ENCODE measurements at places on chromosomes 12 and 14. TPM values are rescaled to one million over a fixed set of nuclear protein-coding genes. Genes with fewer than 3 reads are reported as not detected.

The DIO2 gene
- 0.39 TPM for total RNA-seq

The NUP37 gene
- total RNA-seq = 30.2 TPM

The SIX6 gene
- not detected for total RNA-seq

The RNASE3 gene
- not detected for total RNA-seq

The PMCH gene
- total RNA-seq = not detected

The GPR68 gene
- 0.39 TPM for total RNA-seq

The DIO3 gene
- 2.6 TPM for total RNA-seq

The FAM234B gene
- total RNA-seq = 6.2 TPM

The ENDOU gene
- 1.8 TPM for total RNA-seq
